Naive thymus-derived CD8-positive, alpha-beta T cell (primary cell): ENCODE measurements at places on chromosomes 12 and 14.
A peak's percentile ranks its signal among the peaks of the same experiment; 100 is the strongest.

- DNase-seq, result no peak
These were observed 37.4 kb downstream of the GNPTAB start for GRCh38 chr12:101793401-101793800.

DNA sequence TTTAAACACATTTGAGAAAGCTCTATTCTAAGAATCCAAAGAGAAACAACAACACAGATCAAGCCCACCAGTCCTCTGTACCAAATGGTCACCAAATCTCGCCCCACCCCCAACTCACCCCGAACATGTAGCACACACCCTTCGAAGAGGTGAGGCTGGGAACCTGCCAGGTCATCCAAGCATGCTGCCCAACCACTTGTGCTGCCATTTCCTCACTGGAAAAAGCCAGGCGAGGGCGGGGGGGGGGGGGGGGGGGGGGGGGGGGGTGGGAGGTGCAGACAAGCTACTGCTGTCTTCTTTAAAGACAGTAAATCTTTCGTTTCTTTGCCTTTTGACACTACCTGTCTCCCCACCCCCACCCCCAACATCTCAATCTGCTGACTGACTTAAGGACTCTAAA lies 59.9 kb downstream of the SETD3 start:
- no peak for DNase-seq

- no peak for DNase-seq
These were observed 37.3 kb downstream of the ARL6IP4 start for GRCh38 chr12:123017753-123018152.

GRCh38 chr14:64764641-64765520 lies 60.7 kb downstream of the PLEKHG3 start:
- peak; percentile 42 for DNase-seq

GRCh38 chr14:81529391-81529790 lies 4.3 kb downstream of the SEL1L start:
- DNase-seq, result no peak

- no peak for DNase-seq
These were observed 56.3 kb downstream of the SIX6 start for GRCh38 chr14:60565211-60565610.

DNA sequence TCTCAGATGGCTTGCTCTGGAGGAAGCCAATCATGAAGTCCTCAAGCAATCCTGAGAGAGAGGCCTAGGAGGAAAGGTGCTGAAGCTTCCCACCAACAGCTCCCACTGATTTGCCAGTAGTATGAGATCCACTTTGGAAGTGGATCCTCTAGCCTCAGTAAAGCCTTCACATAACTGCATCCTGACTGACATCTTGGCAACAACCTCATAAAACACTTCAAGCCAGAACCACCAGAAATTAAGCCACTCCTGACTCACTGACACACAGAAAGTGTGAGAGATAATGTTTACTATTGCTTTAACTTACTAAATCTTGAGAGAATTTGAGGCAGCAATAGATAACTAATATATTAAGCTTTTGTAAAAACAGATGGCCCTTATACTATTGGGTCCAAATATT lies 11.7 kb upstream of the TMX1 start:
- DNase-seq, result no peak

- no peak for DNase-seq
These were observed 46.1 kb upstream of the SYT1 start for GRCh38 chr12:78818487-78818886.

GRCh38 chr12:33488036-33488435 lies 48.4 kb upstream of the SYT10 start:
- no peak for DNase-seq

- DNase-seq, result peak; percentile 19
These were observed 15.3 kb upstream of the BCL7A start for GRCh38 chr12:122006186-122006926.

DNA sequence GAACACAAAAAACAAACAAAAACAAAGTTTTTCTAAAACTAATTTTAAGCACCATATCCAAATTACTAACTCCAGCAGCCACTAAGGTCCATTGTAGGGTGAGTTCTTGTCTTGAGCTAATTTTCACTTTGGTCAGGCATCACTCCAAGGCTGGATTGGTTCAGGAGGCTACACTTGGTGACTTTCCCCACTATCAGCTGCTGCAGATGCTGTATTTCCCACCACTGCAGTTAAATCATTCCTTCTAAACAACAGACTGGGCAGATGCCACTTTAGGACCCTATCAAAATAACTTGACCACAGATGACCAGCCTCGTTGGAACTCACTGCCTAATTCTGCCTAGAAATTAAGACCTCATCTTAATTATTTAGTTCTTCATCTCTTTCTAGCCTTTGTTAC lies 140.5 kb downstream of the SLC16A7 start:
- no peak for DNase-seq

DNA sequence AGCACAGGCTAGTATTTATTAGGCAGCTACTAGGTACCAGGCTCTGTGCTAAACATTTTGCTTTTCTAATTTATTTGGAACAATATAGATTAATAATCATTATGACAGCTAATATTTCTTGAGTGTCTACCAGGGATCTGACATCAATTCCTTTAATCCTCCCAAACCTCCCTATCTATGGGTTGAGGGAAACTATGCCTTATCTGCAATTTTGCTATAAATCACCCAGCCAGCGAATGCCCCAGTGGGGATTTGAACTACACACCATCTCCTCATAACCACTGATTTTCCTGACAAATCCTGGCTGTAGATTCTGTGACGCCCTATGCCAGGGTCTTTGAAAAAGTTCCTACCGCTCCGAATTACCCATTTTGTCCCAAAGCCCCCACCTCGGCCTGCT lies 21.4 kb upstream of the PLEKHG3 start:
- no peak for DNase-seq

GRCh38 chr12:69471667-69472385 lies 1.6 kb downstream of the FRS2 start:
- DNase-seq, result no peak

DNA sequence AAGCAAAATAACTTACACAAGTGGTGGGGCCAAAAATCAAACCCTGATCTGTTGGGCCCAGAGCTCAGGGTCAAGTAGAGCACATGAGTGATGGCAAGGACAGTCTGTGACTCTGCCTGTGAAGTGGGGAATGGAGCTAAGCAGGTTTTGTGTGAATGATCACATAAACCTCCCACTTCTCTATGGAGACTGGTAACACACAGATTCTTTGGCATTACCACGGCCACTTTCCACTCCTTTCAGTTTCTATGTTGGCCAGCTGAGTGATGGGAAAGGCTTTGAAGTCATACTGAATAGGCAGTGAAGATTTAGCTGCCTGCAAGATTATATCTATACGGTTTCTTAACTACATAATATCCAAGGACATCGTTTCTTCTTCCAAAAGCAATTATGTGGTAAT lies 97.9 kb downstream of the ARMH4 start:
- no peak for DNase-seq

- DNase-seq, result no peak
These were observed 685 bp downstream of the GRIN2B start for GRCh38 chr12:13980538-13981295.

GRCh38 chr12:82710741-82711140 lies 24.0 kb downstream of the TMTC2 start:
- no peak for DNase-seq
